Stimulated activated CD8-positive, alpha-beta memory T cell treated with anti-CD3 and anti-CD28 coated beads, Interleukin-4, amount 100 ng/mL, for 48 hours (primary cell): ENCODE measurements at places on chromosomes 2 and 18.

DNA sequence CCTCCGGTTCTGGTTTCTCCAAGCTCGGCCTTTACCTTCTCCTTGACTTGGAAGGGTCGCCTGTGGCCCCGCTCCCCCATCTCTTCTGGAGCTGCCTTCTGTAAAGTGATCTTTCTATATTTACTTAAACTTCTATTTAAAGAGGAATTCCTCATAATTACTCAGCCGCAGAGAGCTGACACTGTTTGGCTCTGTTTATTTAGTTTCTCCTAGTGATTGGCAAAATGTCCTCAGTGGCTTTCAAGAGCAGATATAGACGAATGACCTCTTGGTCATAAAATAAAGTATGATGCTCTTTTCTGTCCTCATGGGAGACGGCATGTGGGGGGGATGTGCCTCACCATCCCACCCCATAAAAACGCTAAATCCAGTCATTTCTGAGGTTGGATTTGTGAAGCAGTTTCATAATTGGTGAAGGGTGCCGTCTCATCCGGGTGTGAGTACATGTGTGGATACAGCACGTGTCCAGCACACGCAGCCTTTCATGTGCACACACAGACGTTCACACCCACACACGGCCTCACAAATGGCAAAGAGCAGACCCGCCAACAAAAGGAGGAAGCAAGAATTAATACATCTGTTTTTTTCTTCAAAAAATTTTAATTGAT lies 43.4 kb upstream of the SMAD7 start:
- DNase-seq, result no peak

DNA sequence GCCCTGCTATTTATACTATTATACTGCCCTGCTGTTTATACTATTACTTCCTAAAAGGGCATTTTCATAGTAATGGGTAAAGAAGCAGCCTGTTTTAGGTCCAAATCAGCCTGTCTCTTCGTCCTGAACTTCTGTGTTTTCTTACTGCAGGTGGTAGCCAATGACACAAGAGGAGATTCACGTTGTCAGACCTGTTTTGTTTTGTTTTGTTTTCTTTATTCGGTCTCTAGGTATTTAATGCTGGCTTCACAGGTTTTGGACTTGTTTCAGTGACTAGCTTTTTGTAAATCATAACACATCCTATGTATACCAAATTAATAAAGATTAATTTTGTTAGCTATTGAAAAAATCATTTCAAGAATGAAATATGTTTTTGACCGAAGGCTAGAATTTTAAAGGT lies 116.4 kb downstream of the MAP3K20 start:
- DNase-seq, result no peak

DNA sequence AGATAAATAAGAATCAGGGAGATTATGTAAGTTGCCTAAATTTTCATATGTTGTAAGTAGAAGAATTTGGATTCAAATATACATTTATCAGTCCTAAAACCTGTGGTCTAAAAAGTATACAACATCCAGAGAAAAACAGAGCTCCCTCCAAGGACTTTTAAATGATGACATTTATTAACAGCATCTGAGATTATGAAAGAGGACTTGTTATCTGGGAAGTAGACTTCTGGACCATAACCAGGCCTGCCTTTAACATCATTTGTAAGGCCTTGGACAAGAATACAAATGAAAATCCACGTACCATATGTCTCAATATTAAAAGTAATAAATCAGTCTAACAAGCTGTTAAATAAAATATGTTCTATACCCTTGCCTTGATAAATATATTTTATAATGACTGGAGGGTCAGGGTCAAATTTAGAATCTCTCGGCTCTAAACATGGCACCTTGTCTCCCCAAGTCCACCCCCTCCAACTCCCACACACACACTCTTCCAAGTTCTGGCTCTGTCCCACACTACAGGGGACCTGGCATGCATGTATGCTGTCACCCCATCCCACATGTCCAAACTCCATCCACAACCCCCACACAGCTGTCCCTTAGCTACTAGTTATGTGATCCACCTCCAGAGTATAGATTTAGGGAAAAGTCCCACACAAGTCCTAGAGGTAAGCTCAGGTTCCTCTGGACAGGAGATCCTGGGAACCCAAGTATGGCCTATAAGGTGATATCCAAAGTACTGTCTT lies 382.6 kb downstream of the CDH2 start:
- DNase-seq, result no peak

DNA sequence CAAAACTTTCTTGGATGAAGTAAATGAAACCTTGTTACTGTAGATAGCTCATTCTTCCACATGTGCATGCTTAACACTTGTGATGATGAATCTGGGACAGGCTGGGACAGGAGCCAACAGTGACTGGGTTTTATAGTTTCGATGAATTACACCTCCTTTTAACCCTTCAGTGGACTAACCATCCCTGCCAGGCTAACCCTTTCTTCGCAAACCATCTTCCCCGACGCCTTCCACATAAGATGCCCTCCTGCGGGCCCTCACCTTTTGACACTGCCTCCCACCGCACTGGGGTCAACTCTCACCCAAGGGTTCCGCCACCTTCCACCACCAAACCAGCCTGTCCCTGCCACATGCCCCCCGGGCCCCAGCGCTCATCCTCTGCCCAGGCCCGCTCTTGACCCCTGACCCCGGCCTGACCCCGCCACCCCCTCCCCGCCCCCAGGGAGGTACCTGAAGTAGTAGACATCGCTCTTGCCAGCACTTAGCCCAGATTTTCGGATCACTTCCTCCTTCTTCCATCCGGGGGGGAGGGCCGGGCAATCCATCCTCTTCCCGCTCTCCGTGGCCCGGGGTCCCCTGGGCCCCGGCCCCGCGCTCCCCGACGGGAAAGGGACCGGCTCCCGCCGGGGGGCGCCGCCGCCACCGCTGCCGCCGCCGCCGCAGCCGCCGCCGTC lies 764 bp downstream of the MBD2 start:
- peak; percentile 63 for DNase-seq

DNA sequence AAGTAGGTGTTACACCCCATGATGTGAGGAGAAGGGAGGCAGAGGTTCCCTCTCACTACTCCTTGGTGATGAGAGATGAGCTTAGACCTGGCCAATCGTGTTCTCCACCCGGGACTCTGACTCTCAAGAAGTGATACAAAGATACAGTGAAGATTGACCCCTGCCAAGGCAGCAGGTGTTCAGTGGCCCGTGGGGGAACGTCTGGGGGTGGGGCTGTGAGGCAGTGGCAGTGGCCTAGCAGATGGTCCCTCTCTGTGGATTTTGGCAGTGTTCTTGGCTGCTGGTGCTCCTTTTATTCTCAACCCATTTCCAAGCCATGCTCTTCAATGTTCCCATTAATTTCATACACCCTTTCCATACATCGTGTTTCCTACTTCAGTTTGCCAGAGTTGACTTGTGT lies 120.4 kb upstream of the NEDD4L start:
- DNase-seq, result no peak

DNA sequence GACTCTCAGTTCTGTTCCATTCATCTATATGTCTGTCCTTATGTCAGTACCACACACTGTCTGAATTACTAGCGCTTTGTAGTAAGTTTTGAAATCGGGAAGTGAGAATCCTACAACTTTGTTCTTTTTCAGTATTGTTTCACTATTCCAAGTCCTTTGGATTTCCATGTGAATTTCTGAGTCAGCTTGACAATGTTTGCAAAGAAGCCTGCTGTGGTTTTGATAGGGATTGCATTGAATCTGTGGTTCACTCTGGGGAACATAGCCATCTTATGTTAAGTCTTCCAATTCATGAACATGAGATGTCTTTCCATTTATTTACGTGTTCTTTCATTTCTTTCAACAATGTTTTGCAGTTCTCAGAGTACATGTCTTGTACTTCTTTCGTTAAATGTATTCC lies 15.0 kb downstream of the SLC3A1 start:
- no peak for DNase-seq

- no peak for DNase-seq
Observed at GRCh38 chr2:204274991-204275390, 270.3 kb upstream of the PARD3B start.

GRCh38 chr2:213016166-213016983 lies 135.0 kb downstream of the IKZF2 start:
- DNase-seq, result no peak

DNA sequence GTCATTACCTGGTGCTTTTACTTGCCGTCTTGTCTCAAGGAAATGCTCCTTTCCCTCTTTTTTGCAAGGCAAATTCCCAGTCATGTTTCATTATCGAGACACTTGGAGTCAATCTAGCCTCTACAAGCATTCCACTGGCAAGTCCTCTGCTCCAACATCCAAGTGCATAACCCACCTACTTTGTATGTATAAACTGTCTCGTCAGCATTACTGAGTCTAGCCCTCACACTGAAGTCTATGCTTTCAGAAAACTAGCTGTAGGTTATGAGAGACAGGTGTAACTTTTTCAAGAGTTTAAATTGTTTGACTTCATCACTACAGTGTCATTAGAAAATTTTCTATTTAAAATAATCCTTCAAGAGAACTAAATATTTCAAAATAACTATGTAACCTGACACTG lies 319.2 kb downstream of the NBAS start:
- no peak for DNase-seq

- no peak for DNase-seq
Observed at GRCh38 chr2:203728321-203728720, 21.9 kb downstream of the CD28 start.

DNA sequence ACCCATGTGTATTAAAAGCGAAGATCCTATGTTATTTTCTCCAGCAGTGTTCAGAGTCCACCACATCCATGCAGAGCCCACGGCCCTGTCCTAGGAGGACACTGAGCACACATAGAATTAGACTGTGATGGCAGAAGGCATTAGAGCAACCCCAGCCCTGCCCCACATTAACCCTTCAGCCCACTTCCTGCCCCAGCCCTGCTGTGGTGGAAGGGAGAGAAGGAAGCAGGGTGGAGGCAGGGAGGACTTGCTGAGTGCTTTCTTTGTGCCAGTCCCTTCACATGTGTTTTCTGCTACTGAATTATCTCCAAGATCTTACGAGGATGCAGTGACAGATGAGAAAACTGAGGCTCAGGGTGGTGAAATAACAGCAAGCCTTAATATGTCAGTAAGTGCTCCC lies 339.0 kb downstream of the SMAD2 start:
- DNase-seq, result no peak

DNA sequence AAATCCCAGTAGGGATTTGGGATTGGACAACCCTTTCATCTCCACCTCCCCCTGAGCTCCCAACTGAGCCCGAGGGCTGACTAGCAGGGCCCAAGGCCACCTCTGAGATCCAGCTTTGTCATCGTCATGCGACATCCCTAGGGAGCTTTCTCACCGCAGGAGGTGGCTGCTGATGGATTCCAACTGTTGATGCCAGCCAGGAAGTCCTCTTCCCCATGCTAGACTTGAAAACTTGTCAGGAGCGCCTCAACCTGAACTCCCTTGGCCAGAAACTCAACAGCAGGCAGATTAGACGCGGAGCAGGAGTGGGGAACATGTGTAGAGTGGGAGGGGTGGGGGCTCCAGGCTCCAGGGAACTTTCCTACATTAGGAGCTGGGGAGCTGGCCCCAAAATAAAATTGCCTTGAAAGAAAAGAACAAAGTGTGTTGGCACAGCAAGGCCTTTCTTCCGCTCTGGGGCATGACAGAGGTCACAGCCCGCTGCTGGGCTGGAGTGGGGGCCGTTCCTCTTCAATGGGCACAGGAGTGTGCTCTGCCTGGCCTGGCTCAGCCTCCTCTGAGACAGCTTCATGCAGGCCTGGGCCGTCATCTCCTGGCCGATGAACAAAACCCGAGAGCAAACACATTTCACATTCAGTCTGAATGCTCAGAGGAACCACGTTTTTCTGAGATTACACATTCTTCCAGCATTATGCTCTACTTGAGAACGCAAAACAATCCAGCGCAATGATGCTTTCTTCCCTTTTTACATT lies 34.5 kb downstream of the EMILIN2 start:
- no peak for DNase-seq

GRCh38 chr2:161990036-161990435 lies 84.0 kb downstream of the DPP4 start:
- DNase-seq, result no peak

DNA sequence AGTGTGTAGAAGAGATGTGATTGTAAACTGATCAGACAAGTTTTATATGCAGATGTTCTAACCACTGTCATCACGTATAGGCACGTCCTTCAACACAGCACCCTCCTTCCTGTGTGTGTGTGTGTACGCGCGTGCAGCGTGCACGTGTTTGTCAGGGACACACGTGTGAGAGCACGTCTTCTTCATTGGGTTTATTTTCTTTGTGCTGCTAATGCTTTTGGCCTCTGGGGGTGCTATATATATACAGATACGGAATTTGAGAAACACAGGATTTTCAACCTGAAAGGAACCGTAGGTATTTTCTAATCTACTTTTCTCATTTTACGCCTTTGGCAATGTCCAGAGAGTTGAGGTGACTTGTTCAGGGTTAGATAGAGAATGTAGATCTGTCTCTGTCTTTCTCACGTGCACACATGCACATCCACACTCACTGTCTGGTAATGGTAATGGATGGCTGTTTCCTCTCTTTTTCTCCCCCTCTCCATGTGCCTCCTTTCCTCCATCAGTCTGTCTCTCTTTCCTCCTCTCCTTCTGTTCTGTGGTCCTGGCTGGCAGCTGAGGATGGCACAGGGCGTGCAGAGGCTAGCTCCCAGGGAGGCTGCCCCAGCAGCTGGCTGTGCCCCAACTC lies 13.4 kb upstream of the CELF4 start:
- no peak for DNase-seq

DNA sequence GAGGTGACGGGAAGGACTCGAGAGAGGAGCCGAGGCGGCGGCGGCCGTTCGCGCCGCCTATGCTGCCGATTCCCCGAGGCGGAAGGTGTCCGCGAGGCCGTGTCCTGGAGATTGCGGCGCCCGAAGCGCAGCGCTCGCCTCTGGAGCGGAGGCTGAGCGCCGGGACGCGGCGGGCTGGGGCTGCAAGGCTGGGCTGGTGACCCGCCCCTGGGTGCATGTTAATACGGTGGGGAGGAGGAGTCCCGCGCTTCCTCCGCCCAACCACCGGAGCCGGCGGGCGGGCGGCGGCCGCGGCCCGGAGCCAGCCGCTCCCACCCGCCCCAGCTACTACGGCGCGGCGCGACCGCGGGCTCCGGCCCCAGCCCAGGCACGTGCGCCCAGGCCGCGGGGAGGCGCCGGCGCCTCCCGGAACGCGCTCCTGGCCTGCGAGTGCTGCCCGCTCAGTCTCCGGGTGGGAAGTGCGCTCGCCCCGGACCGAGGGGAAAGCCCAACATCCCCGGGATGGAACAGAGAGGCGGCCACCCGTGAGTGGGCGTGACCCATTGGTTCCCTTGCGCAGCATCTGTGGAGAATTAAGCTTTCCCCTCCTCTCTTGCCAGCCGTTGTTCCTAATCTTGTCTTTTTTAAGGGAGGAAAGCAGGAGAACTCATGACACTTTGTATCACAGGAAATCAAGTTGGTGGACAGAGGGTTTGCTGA lies at the start of gene DLGAP1:
DLGAP1 (minus strand) TSS at position 195 of the 699 bp plus-strand sequence.
- DNase-seq, result no peak

GRCh38 chr2:222518570-222519381 lies 94.4 kb downstream of the SGPP2 start:
- no peak for DNase-seq
